ENCODE measurements at places on chromosomes 3 and 15.

DNA sequence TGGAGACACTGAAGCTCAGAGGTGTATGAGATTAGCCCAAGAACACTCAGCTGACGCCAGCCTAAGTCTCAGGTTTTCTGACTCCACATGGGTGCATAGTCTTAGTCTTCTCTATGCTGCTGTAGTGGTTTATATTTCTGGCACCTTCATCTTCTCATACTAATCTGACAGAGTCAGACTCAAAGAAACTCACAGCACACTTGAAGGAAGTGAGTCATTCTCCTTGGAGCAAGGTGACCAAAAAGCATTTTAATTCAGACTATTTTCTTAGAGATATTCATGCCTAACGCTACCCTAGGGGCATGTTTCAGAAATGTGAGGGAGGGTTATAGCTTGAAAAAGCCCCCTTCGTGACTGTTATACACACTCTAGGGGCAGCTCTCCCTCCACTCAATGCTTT, 775.3 kb upstream of the ARPP21 start:
- no peak for DNase-seq

DNA sequence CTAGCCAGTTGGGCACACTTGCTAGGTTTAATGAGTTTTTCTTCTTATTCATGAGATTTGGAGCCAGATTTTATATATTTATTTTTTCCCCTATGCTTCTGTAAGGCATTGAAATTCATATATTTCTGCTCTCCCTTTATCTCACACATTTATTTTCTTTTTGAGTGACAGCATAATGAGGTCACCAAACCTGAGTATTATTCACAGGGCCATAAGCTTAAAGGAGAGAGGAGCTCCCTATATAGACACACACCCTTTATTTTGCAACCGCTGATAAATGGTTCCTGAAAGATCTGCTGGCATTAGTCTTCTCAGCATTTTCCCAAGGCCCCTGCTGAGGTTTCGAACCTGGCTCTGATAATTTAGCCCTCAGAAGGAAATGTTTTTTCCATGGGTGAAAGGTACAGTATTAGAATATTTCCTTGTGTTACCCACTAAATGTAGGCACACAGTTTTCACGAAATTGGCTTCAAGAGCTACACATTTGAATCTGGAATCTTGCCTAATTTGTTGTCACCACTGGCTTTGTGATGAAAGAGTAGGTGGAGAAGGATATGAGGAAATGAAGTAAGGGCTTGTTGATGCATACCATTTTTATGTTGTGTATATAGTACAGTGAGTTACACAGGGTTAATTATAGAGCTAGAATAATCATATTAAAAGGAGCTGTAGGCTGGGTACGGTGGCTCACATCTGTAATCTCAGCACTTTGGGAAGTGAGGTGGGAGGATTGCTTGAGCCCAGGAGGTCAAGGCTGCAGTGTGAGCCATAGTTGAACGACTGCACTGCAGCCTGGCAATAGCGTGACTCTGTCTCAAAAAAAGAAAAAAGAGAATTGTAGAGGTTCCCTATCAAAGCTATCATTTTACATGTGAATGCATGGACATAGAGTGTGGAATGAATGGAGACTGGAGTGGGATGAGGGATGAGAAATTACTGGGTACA, 6.5 kb downstream of the KLHL18 start:
- DNase-seq: no peak

DNA sequence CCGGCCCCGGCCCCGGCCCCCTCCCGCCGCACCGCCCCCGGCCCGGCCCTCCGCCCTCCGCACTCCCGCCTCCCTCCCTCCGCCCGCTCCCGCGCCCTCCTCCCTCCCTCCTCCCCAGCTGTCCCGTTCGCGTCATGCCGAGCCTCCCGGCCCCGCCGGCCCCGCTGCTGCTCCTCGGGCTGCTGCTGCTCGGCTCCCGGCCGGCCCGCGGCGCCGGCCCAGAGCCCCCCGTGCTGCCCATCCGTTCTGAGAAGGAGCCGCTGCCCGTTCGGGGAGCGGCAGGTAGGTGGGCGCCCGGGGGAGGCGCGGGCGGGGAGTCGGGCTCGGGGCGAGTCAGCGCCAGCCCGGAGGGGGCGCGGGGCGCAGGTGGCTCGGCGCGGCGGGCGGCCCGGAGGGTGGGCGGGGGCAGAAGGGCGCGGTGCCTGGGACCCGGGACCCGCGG, 352 bp downstream of the CHRD start:
- no peak for DNase-seq

DNA sequence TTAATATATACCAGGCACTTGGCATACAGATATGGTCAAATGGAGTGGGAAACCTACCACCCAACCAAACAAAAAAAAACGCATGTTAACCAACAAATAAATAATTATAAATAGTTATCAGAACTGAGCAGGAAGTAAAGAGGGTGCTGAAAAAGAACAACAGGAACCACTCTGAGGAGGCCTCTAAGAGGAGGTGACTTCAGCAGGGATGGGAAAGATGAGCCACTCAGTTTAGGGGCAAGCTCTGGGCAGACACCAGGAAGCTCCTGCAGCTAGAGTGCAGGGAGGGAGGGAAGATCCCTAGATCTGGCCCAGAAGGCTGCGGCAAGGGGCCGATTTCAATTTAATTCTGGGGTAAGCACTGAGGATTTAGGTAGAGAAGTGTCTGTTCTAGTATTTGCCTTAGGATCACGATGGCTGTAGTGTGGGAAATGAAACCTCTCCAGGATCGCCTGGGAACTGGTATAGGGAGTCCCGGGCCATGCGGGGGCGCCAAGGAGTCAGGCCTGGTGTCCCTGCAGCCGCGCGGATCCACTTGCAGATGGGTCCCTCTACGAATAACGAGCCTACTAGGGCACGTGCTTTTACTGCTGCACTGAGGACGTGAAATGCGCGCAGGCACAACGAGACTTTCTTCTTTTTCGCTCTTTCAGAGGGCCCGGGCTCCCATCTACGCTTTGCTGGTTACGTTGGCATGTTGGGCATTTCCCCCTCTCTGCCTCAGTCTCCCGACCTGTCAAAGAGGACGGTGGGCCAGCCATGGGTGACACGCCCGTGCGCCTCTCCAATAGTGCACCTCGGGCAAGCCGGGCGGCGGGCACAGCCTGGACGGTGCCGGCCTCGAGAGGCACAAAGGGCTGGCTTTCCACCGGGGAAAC, 1.5 kb upstream of the LIMD1 start:
- DNase-seq: no peak

- no peak for DNase-seq
Measured at GRCh38 chr3:72727726-72728125, 120.5 kb downstream of the SHQ1 start.

DNA sequence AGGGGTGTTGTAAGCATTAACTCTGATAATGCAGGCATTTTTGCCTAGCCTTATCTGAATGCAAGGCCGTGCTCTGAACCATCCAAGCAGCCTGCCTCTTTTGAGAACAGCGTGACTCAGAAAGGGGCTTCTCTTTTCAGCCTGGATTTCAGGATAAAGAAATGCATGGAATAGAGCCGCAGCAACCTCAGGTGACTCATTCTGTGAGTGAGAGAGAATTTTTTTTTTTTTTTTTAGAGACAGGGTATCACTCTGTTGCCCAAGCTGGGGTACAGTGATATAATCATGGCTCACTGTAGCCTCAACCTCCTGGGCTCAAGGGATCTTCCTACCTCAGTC, 20.6 kb upstream of the PDE8A start:
- no peak for DNase-seq

- no peak for DNase-seq
Measured at GRCh38 chr3:169041677-169042171, 621.8 kb downstream of the MECOM start.

GRCh38 chr3:45337839-45338470, 50.4 kb upstream of the LARS2 start:
- no peak for DNase-seq

DNA sequence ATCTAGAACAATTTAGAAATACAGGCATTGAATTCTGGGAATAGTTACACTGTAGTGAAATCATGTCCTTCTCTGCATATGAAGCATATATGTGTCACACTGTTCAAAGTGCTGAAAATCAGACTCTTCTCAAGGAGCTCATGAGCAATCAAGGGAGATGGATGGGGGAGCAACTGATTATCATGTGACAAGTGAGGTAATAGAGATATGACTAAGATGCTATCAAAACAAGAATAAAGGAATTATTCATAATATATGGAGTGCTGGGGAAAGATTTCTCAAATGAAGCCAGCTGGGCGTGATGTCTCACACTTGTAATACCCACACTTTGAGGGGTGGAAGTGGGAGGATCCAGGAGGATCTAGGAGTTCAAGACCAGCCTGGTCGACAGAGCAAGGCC, 74.9 kb upstream of the CHRNB4 start:
- DNase-seq: no peak

DNA sequence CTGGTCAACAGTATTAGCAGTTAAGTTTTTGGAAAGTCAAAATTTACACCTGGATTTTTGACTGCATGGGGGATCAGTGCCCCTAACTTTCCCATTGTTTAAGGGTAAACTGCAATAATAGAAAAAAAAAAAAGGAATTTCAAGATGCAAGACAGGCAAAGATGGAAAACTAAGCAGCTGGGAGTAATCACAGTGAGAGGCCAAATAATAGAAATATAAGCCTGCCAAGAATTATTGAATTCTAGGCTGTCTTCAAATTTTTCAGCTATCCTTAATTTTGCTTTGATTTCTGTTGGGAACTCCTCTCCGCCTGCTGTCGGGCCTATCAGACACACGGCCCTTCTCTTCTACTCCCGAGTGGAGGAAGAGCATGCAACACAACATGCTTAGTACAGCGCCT, 215.5 kb upstream of the LMCD1 start:
- DNase-seq: no peak

GRCh38 chr15:55588070-55588814, at the start of gene PYGO1:
PYGO1 (minus strand) TSS chr15:55588345; CDS start chr15:55587883, 462 bp downstream.
- DNase-seq: no peak

GRCh38 chr3:10519236-10519635, 13.8 kb upstream of the ATP2B2 start:
- DNase-seq: no peak

GRCh38 chr3:171186383-171186782, 159.9 kb upstream of the SLC2A2 start:
- no peak for DNase-seq

DNA sequence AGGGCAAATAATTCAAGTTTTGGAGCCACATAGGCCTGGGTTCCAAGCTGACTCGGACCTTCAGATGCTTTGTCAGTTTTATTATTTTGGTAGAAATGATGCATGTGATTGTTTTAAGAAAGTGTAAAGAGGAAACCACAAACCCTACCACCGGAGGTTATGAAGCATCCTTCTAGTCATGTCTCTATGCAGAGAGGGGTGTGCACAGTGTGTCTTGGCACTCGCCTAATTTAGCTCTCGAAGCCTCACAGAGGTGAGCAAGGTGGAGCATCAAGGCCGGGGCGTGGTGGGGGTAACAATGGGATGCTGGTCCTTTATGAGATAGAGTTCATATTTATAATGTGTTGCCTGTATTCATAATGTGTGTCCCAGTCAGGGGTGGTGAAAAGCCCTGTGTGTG, 63.7 kb upstream of the SMAD6 start:
- DNase-seq: no peak

DNA sequence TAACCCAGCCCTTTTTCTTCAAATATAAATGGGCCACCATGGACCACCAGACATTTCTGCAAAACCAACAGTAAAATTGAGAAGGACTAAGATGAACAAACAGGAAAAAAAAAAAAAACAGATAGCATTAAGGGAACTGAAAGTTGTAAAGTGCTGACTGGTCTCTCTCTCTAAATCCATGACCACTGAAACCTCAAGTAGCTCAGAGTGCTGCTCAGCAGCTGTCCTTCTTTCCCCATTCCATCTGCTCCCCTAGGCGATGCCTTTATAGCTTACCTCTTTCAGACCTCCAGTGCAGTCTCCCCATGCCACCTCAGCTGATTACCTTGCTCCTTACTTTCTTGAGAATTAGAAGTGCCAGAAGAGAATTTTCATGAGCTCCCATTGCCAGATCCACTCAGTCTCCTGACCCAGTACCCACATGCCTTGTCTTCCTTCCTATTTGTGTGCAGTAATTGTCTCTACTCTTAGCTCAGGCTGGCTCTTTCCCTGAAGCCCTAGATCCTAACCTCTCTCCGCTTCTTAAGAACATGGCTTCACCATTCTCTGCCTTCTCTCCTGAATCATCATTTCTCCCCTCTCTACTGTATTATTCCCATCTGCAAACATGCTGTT, 23.9 kb upstream of the XIRP1 start:
- no peak for DNase-seq

DNA sequence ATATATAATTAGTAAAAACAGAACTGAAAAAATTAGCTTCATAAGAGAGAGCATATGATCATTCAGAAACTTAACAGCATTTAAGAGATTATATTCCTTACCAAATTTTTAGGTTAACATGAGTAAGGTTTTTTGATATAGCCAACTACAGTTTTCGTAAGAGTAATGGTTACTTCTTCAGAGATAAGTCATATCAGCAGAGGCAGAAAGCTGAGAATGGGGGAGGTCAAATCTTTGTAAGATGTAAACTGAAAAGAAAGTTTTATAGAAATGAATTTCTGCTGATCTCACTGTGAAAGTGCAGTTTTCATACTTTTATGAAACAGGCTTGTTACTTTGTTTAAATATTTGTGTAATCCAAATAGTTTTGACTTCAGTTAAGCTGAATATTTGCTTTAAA, 193.3 kb downstream of the ZBTB20 start:
- DNase-seq: no peak

DNA sequence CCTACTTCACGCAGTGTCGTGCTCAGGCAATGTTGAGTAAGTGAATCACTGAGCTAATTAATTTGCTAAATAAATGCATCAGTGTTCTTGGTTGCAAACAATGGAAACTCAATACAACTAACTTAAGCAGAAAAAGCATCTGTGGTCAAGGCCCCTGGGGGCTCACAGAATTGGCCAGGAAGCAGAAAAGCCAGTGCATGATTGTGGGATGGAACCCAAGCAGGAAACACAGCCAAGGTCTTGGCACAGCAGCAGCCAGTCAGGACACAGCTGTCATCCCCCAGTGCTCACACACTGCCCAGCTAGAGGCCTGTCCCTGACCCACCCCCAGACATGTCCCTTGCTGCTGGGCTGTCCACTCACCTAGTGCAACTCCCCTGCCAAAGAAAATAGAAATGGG, 85.9 kb downstream of the AQP9 start:
- DNase-seq: no peak

DNA sequence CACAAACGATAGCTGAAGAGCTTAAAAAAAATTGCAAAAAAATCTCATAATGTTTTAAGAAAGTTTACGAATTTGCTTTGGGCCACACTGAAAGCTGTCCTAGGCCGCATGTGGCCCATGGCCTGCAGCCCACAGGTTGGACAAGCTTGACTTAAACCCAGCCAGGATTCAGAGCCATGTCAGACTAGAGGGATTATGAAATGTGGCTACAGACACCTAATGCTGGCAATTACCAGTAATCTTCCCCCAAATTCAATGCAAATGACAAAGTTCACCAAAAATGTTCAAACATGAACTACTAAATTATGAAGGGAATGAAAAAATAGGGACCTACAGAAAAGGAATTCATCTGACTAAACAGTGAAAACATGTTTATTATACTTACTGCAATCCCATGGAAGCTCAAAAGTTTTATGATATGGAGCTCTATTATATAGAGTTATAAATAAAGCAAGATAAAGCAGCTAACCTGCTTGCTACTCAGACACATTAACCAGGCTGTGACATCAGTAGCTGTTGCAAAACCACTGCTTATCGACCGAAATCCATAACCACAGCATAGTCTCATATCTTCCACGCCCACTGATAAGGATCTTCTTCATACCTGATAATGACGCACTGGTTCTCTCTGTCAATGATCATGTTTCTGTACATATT, 49.2 kb downstream of the LDHAL6B start:
- no peak for DNase-seq

GRCh38 chr3:50251220-50251619, 15.2 kb downstream of the GNAI2 start:
- no peak for DNase-seq

- DNase-seq: no peak
Measured at GRCh38 chr3:123198372-123198771, 3.4 kb upstream of the SEC22A start.

GRCh38 chr3:161510510-161511260, 14.1 kb downstream of the OTOL1 start:
- DNase-seq: no peak

Data from left renal cortex interstitium (tissue), 4 donors.